ENCODE measurements at places on chromosomes 7 and 10. TPM values are rescaled to one million over a fixed set of nuclear protein-coding genes. Genes with fewer than 3 reads are reported as not detected.

- DNase-seq, result no peak
Observed at GRCh38 chr7:115183431-115184057, 261.6 kb downstream of the MDFIC start.

GRCh38 chr10:119770928-119771327, 45.1 kb downstream of the INPP5F start:
- DNase-seq, result no peak

GRCh38 chr7:37360484-37360883, 88.2 kb downstream of the ELMO1 start:
- no peak for DNase-seq

The SLC13A4 gene
- total RNA-seq, result 0.66 TPM

DNA sequence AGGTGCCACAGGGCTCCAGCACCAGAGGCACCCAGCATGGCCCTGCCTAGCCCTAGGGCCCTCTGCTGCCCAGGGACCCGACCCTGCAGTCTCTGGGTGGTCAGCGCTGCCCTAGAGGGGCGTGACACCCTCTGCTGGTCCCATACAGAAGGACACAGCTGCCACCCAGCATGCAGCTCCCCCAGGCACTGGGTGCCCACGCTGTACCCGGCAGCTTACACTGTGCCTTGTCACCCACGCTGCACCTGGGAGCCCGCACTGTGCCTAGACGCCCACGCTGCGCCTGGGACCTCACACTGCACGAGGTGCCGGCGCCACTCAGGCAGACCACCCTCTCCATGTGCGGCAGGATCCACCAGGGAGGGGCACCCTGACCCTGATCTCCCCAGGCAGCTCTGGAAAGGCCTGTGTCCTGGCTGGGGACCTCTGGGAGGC, 55.2 kb downstream of the PWWP2B start:
- no peak for DNase-seq

The CREB3L2 gene
- total RNA-seq, result 24.0 TPM

DNA sequence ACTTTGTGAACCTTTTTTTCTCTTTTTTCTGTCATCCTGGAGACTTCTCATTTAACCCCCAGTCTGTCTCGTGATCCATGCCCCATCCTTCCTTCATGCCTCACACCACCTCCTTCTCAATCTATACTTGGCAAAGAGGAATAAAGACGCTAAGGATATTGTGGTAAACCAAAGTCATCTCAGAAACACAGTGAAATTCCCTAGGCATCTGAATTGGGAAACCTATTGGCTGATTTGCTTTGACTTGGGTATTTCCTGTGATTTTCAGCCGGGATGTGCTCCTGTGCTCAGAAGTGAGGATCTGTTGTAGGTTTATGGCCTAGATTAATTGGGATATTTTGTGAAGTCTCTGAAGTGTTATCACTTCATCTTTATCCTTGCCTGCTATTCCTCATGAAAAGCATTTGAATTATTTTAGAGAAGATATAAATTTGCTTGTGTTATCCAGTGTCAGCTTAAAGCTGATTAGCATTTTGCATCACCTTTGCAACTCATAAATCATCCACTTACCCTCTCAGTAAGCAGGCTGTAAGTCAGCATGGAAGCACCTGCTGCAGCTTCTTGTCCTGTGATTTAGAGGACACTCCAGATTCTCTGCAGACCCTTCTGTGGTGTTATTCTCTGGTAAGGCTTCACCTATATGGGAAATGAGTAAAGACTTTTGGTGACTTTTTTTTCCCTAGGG, 138.0 kb downstream of the AUTS2 start:
- no peak for DNase-seq

All from heart right ventricle (tissue), 16 donors.